Left lung (tissue), 14 donors: ENCODE measurements at places on chromosomes 13 and 19.
A peak's percentile ranks its signal among the peaks of the same experiment; 100 is the strongest.

DNA sequence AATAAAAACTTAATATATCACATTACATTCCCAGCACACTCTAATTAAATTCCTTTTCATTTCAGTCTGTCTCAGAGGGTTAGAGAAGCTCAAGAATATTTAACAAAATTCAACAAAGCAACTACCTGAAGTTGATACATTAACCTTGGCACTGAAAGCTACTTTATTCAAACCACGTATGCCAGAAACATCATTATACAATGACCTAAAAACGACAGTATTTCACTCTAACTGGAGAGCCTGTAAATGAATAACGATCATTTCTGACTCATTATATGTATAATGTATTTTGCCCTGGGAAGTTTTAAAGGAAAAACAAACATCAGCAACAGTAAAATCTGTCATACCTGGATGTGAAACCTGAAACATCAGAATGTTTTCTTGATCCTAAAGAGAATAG is 270.1 kb downstream of the SLITRK5 start:
- no peak for DNase-seq

DNA sequence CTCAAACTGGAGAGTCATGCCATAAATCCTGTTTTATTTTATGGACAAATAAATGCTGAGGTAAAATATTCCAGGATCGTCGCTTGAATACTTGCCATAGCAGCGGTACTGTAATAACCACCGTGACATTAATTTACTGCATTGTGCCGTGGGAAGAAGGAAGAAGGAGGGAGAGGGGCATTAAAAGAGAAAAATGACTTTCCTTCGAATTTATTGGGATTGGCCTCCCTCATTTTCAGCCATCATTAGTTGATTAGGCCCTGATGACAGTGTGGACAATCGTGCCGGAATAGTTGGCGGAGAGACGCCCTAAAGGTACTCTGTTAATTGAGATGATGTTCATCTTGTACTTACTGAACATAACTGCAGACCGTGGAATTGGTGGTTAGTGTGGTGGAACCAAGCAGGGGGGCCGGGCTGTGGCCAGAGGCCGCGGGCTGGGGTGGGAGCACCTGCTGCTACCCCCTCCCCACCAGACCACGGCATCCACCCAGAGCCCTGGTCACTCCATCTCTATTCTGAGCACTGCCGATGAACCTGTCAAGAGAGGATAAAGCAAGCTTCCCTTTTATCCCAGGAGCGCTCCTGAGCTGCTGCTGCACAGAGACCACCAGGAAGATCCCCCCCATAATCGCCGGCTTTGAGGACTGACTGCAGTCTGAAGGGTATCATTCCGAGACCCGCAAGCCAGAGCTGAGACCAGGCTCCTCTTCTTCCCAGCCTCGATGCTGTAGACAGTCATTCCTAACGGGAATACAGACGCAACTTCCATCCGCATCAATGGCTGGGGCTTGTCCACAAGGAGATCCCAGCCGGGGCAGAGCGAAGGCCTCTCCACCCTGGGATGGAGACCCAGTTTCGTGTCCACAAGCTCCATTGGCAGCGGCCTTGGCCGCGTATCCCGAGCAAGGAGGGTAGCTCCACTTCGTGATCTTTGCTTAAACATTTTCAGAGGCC is 168.3 kb upstream of the TSHZ3 start:
- DNase-seq: no peak

- peak; percentile 84 for DNase-seq
Observed at GRCh38 chr13:27450921-27451471, 632 bp upstream of the MTIF3 start.

- DNase-seq: peak; percentile 35
Observed at GRCh38 chr19:36245210-36246005, 30.5 kb downstream of the ZNF146 start.

GRCh38 chr19:1527650-1528309 is 3.9 kb downstream of the PLK5 start:
- no peak for DNase-seq

GRCh38 chr13:24032674-24033073 is 127.8 kb upstream of the SPATA13 start:
- DNase-seq: no peak

GRCh38 chr13:50529154-50529882 is 314.2 kb downstream of the DLEU7 start:
- peak; percentile 90 for DNase-seq

DNA sequence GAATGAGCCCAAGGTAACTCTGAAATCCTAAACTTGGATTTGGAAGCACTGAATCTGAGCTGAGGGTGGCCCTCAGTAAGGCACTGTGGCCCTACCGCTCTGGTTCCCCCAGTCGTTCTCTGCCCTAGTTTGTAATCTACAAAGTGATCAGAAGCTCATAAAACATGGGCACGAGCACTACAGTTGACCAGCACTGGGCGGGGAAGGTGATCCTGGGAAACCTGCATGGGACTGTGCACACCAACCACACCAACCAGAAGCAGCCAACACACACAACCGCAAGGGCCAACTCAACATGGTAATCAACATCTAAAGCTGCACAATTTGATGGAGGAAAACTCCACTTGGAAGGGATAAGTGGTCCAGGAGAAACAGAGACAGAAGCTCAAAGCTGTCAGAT is 22.9 kb downstream of the SLC7A1 start:
- no peak for DNase-seq

DNA sequence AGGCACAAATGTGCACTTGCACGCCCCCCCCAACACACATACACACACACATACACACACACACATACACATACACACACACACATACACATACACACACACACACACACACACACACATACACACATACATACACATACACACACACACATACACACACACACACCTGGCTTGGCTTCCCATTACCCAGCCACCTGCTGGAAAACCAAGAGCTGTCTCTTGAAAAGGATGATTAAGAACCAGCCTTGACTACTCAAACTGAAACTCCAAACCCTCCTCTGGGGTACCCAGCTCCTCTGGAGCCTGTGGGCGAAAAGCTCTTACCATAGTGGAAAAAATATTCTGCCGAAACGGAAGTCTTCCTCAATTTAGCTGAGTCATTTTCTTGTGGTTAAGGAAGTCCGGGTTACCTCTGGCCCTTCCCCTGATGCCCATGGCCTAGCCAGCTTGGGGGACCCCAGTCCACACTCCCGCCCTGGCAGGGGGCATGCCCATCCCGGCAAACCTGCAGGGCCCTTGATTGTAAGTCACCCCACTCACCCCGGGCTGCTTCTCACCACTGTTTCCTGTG is 21.9 kb downstream of the CEBPA start:
- no peak for DNase-seq

DNA sequence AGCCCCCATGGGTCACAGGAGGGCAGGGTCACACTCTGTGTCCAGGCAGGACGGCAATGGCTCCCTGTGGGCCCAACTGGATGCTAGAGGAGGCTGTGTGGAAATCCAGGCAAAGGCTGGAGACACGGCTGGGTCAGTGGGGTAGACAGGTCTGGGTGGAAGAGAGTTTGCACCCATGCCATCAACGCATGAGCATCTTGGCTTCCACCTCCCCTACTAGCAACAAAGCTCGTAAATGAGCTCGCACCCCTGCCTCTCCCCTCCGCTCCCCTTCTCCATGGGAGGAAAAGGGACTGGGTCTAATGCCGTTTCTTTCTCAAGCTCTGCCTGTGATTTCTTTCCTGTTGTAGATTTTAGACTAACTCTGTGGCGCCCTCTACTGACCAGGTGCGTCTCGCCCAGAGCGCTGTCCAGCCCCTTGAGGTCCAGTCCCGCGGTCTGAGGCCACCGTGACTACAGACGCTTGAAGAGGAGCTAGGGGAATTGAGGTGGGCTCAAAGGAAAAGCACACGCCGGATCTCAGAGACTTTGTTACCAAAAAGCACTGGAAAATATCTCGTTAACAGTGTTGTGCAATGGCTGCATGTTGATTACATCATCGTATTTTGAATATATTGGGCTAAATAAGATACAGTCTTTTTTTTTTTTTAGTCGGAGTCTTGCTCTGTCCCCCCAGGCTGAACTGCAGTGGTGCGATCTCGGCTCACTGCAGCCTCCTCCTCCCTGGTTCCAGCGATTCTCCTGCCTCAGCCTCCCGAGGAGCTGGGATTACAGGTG is 50.7 kb upstream of the USP29 start:
- peak; percentile 13 for DNase-seq

- no peak for DNase-seq
Observed at GRCh38 chr19:49851456-49852259, 699 bp downstream of the PTOV1 start.

- DNase-seq: peak; percentile 82
Observed at GRCh38 chr19:2634228-2634951, 68.1 kb downstream of the GNG7 start.

DNA sequence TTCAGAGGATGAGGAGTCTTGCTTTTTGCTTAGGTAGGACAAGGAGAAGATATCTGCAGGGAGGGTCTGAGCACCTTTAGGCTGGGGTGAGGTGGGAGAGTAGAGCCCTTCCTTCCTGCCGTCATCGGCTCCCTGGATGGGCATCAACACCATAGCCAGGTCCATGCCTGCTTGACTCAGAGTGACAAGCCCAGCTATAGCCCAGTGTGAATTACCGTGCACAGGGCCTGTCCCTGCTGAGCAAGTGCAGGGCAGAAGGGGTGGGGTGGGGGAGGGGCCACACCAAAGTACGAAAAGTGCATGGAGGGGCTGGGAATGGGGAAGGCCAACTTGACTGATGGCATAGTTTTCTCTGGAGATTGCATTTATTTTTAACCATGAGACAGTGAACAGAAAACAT is 30.3 kb upstream of the RNF113B start:
- no peak for DNase-seq

DNA sequence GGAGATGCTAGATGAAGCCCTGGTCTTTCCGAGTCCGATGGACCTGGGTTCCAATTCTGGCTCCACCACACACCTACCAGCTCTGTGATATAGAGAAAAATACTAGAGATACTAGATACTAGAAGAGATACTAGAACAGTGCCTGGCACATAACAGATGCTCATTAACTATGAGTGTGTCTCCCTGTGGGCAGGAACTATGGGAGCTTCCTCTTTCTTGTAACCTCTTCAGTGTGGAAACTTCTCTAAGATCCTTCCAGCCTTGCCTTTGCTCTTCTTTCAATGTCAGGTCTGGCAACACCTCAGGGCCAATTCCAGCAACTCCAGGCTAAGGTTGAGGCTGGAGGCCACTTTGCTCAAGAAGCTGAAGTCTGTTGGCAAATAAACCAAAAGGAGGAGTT is 143.9 kb downstream of the KATNAL1 start:
- no peak for DNase-seq

DNA sequence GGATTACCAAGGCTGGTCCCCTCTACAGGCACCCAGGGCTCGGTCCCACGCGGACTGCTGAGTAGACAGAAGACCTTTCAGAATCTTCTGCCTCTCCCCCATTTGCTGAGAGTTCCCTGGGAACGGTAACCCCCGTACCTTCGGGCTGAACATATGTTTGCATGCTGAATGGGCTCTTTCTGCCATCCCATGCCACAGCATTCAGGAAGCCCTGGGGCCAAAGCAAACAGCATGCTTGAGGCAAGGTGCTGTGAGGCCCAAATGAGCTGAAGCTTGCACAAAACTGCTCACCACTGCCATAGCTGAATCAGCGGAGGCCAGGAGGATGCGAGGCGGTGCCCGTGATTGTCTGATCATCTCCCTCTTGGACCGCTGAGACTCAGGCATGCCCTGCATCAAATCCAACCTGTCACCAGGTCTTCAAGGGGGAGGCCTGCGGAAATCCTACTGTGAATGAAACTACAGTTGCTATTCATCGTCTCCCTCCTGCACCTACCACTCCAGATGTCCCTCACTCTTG is 16.3 kb upstream of the C19orf12 start:
- DNase-seq: no peak

GRCh38 chr13:75430436-75431209 is 51.3 kb downstream of the TBC1D4 start:
- DNase-seq: no peak

- no peak for DNase-seq
Observed at GRCh38 chr19:42284591-42285341, 15.7 kb downstream of the CIC start.

DNA sequence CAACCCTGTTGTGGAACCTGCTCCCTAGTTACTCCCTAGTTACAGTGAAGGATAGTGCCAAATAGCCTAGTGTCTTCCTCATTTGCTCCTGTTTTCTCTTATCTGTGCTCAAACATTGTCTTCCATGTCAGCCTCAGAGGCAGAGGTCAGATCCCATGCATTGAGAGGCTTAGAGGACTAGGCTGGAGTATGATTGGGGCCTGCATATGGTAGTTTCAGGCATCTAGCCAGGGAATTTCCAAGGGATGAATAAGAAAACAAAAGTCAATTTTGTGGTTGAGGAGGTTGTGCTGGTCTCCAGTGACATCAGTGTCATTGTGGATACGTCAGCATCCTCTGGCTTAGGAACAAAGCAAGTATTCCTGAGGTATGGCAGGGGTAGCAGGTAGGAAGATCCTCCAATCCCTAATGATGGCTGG is 9.4 kb downstream of the ZNF546 start:
- no peak for DNase-seq

GRCh38 chr13:29523199-29523961 is 72.1 kb downstream of the SLC7A1 start:
- DNase-seq: no peak

DNA sequence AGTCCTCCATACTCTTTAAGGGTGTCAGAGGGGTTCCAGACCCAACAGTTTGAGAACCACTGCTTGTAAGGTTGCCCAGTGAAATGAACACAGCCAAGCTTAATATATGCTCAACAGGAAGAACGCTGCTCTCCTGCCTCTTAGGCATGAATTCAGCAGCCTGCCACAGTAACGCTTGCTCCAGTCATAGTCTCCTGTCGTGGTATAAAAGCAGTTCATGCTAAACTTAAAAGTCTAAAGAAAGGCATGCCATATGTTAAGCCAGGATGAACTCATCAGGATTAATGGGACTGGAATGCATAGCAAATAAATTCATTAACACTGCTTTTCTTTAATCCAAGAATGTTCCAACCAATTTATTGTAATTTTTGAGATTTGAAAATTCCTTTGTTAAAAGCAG is 38.7 kb downstream of the SLC7A1 start:
- no peak for DNase-seq

GRCh38 chr13:30143666-30144400 is 163.5 kb downstream of the KATNAL1 start:
- DNase-seq: no peak

DNA sequence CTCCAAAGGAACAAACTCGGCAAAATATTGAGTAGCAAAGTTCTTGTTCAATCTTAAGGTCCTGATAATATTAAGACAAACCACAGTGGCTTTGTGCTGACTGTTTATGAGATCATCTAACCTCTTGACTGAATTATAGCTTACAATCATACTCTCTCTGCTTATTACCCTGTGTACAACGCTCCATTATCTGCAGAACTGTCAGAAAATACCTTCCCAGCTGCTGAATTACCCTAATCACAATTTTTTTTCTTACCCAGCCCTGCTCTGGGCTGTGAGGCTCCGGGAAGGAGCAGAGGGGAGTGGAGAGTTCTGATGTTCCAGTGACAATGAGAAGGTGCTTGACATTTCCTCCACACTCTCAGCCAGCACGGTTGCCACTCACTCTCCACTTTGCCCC is 64.8 kb downstream of the DCT start:
- no peak for DNase-seq
